ENCODE measurements at places on chromosomes 1 and 21.

DNA sequence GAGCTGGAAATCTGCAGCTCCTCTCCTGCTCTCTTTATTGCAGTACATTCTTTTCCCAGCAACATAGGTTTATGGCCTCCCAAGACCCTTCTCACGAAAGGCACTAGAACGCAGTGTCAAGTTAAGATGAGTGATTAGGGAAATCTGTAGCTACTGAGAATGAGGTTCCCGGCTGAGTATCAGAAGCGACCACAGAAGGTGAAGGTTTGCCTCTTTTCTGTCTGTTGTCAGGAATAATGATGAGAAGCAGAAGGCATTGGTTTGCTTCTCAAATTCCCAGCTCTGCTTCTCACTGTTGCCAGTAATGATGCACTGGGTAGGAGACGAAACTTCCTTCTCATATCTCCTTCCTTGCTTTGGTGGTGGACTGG, 128.4 kb downstream of the NTMT2 start:
- DNase-seq = no peak

- DNase-seq = no peak
Observed at GRCh38 chr1:173240609-173241008, 33.5 kb upstream of the TNFSF4 start.

DNA sequence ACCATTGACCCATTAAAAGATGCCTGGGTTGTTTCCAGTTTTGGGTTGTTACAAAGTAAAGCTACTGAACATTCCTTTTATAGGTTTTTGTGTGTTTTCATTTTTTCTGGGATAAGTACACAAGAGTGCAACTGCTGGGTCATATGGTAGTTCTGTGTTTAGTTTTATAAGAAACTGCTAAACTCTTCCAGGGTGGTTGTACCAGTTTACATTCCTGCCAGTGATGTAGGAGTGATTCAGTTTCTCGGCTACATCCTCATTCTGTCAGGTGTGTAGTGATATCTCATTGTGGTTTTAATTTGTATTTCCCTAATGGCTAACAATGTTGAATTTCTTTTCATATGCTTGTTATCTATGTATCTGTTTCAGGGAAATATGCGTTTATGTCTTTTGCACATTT, 58.5 kb upstream of the DNAJC6 start:
- DNase-seq = no peak

GRCh38 chr1:3625151-3625907, 514 bp downstream of the TPRG1L start:
- DNase-seq = peak; percentile 31

- DNase-seq = no peak
Observed at GRCh38 chr1:41509270-41509671, 24.8 kb upstream of the EDN2 start.

- no peak for DNase-seq
Observed at GRCh38 chr1:211182746-211183145, 48.8 kb upstream of the KCNH1 start.

GRCh38 chr1:157893686-157894085, 52.1 kb upstream of the CD5L start:
- no peak for DNase-seq

- peak; percentile 75 for DNase-seq
Observed at GRCh38 chr1:243471026-243471685, 215.3 kb downstream of the SDCCAG8 start.

DNA sequence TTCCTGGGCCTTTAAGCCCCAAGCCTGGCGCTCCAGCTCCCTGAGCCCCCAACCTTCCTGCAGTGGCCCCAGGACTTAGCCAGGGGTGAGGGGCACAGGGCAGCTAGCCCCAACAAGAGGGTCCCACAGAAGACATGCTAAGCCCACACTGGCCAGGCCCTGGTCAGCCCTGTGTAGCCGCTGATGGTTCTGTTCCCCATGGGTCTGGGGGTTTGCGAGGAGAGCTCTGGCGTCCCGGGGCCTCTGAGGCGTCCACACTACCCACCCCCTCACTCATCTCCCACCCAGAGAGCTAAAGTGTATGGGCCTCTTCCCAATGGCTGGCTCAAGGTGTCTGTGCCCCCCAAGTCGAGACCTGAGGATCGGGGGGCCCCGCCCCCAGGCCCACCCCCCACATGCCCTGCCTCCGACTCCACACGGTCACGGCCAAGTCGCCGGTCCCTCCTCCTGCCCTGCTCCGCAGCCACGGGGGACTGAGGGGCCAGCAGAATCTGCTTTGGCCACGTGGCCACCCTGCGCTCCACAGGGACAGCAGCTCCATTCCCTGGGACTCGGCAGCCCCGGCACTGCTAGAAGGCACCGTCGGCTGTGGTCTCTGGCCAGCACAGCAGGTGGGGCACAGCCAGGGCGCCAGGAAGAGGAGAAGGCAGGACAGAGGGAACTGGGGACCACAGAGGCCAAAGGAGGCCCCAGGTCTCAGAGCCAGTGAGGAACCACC, 7.8 kb downstream of the TNFRSF18 start:
- no peak for DNase-seq

DNA sequence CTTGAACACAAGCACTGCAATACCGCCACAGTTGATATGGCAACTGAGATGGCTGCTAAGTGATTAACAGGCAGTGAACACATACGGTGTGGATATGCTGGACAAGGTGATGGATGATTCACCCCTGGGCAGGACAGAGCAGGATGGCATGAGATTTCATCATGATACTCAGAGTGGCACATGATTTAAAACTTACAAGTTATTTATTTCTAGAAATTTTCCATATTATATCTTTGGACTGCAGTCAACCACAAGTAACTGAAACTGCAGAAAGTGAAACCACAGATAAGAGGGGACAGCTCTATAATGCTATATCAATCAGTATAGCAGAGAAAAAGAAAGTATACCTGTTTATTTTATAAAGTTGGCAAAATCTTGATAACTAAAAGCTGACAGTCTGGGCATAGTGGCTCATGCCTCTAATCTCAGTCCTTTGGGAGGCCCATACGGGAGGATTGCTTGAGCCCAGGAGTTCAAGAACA, 47.9 kb downstream of the PHACTR4 start:
- no peak for DNase-seq

DNA sequence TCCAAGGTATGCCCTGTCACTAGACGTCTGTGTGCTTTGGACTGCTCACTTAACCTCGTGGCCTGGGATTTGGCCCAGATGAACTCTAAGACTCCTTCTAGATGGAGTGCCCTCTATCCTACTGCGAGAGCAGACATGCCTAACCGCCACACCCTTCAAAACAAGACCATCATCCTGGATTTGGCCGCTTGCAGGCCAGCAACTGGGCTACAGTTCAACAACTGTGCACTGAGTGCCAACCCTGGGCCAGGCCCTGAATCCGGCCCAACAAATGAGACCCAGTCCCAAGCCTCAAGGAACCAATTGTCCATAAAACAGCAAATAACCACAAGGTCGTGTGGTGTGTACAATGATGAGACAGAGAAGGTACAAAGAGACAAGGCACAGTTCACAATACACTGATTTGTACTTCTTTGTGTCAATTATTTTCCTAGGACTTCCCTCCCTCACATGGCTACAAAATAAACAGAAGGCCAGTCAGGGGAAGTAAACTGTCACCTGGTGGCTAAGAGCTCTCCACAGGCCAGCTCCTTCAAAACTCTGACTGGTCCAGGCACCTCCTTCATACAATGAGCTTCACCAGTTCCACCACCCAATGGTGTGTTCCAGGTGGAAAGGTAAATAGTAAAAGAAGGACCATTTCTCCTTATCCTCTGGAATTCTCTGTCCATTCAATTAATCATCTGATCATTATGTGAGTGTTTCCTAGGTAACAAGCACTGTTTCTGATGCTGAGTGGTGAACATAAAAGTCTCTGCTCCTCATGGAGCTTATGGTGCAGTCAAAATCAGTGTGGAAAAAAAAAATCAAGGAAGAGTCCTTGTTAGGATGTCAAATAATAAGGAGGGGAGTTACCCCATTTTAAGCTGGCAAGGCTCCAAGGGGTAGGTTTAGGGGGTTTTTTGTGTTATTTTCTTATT, 60.4 kb downstream of the CAPZB start:
- peak; percentile 71 for DNase-seq

DNA sequence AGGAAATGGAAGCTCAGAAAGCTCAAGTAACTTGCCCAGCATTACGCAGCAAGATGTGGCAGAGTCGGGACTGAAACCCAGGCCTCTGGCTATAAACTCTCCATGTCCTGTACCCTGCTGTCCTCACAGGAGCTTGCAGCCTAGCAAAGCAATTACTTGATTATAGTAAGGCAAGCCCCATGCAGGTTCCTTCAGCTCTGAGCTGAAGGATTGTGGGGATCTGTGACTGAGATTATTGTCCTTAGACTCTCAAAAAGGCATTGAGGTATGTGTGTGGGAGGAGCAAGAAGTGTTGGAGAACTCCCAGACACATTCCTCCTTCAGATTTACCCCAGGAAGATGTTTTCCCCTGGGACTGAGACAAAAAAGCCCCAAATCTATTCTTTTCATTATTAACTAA, 124.0 kb upstream of the SPATA6 start:
- DNase-seq = no peak

- DNase-seq = peak; percentile 0
Observed at GRCh38 chr1:201260236-201260590, 23.1 kb upstream of the PKP1 start.

GRCh38 chr1:116462722-116463121, 89.7 kb downstream of the ATP1A1 start:
- no peak for DNase-seq

GRCh38 chr1:86865973-86866637, 47.8 kb downstream of the SELENOF start:
- DNase-seq = no peak

DNA sequence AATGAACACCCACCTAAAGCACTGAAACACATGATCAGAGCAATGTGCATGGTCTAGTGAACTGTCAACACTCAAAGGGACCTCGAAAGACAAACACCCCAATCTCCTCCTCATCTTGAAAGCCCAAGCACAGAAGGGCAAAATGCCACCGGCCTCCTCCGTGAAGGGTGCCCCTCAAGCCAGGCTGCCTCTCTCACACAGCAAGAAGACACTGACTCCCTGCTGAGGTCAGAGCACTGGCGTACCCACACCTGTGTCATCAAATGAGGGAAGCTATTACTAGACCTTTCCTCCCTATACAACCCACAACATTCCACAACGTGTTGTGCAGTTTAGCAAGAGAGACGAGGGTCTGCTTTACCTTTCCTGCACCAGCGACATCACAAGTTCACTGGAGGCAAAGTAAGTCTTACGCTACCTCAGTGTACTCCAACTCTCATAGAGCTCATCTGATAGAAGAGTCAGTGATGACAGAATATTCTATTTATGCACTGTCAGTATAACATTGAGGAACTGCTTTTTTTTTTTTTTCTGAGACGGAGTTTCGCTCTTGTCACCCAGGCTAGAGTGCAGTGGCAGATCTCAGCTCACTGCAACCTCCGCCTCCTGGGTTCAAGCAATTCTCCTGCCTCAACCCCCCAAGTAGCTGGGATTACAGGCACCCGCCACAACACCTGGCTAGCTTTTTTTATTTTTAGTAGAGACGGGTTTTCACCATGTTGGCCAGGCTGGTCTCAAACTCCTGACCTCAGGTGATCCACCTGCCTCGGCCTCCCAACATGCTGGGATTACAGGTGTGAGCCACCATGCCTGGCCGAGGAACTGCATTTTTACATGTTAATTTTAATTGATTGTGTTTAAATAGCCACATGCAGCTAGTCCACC, 3.3 kb downstream of the SH3BP5L start:
- DNase-seq = no peak

DNA sequence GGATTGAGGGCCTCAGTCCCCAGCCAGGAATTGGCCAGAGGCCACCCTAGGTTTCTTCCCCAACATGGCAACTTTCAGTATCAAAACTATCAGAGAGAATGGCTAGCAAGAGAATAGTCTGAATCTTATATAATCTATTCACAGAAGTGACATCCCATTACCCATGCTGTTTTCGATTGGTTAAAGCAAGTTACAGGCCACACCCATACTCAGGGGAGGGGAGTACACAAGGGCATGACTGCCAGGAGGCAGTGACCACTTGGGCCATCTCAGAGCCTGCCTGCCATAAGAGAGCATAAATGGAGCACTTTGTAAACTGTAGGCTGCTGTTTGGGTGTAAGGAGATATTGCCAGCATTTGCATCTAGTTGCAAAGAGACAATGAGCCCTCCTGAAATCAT, 65.4 kb downstream of the FAM163A start:
- DNase-seq = no peak

GRCh38 chr1:9182784-9183257, 51.8 kb upstream of the H6PD start:
- DNase-seq = no peak

DNA sequence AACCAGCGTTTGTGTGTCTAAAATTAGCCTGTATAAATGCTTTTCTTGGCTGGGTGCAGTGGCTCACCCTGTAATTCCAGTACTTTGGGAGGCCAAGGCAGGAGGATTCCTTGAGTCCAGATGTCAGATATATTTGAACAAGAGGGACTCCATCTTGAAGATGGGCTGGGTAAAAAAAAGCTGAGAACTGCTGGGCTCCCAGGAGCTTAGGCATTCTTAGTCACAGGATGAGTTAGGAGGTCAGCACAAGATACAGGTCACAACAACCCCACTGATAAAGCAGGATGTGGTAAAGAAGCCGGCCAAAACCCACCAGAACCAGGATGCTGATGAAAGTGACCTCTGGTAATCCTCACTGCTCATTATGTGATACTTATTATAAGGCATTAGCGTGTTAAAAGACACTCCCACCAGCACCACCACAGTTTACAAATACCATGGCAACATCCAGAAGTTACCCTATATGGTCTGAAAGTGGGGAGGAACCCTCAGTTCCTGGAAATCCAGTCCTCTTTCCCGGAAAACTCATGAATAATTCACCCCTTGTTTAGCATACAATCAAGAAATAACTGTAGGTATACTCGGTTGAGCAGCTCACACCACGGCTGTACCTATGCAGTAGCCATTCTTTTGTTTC, 36.2 kb upstream of the ZNF496 start:
- DNase-seq = no peak

GRCh38 chr1:53129891-53130597, 12.4 kb downstream of the SLC1A7 start:
- DNase-seq = no peak

DNA sequence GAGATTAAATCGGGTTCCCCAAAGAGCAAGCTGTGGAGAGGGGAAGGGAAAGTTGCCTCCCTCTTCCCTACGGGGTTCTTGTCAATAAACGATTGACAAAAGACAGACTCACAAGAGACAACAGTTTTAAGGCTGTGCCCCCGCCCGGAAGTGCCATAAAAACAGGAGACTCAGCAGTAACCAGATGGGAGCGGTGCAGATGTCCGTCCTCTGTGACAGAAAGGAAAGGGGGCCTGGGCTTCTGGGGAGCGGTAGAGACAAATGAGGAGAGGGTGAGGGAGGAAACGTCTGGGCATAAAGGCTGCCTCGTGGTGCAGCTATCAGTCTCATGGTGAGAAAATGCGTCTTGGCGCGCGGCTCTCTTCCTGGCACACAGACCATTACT, 5.9 kb downstream of the TP73 start:
- no peak for DNase-seq

- no peak for DNase-seq
Observed at GRCh38 chr1:45536886-45537285, 13.7 kb upstream of the AKR1A1 start.

DNA sequence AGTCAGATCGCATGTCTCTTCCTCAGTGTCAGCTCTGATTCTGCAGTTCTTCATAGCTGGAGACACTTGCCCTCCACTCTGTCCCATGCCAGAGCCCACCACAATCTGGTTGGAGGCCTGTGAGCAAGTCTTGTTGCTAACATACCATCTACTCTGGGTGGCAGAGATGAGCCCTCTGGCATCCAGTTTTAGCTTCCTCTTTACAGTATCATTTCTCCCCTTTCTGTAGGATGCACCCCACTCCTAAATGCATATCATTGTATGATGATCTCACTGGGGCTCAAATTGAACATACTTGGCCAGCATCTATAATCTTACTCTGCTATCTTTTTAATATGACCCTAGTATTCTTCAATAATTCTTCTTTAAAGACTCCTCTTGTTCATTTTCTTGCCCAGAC, 16.9 kb downstream of the PCNX2 start:
- no peak for DNase-seq
